Anterior cingulate cortex (tissue), 58 donors: ENCODE measurements at places on chromosomes 2 and 18.

DNA sequence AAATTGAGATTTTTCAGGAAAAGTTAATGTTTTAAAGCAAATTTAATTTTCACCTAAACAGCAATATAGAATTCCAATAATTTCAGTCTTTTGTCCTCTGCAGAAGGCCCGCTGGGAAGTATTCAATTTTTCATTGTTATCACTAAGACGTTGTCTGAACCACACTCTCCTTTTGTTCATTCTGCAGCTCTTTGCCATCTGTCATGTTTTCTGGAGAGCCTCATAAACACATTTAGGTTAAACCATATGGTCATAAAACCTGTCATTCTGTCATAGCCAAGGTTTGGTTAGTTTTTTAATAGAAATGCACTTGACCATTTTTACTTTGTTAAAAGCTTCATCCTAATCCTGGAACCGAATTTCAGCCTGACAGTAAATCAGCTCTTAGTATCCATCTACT lies 54.0 kb upstream of the PGAP1 start:
- DNase-seq = no peak

DNA sequence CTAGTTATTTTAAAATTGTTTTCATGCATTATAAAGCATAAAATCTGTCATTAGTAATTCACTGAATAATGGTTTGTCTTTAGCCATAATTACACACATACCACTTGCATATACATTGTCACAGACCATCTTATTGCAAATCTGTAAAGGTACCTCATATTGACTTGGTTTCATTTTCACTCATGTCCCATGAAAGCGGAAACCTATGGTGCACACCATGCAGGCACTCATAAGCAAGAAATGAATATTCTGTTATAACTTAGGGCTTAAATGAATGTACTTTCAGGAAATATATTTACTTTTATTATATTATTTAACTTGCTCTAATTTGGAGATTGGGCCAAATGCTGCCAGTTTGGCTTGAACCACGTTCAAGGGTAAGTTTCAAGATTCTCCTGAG lies 29.2 kb upstream of the STK17B start:
- DNase-seq = no peak

GRCh38 chr2:120470041-120470965 lies 124.4 kb downstream of the INHBB start:
- no peak for DNase-seq

DNA sequence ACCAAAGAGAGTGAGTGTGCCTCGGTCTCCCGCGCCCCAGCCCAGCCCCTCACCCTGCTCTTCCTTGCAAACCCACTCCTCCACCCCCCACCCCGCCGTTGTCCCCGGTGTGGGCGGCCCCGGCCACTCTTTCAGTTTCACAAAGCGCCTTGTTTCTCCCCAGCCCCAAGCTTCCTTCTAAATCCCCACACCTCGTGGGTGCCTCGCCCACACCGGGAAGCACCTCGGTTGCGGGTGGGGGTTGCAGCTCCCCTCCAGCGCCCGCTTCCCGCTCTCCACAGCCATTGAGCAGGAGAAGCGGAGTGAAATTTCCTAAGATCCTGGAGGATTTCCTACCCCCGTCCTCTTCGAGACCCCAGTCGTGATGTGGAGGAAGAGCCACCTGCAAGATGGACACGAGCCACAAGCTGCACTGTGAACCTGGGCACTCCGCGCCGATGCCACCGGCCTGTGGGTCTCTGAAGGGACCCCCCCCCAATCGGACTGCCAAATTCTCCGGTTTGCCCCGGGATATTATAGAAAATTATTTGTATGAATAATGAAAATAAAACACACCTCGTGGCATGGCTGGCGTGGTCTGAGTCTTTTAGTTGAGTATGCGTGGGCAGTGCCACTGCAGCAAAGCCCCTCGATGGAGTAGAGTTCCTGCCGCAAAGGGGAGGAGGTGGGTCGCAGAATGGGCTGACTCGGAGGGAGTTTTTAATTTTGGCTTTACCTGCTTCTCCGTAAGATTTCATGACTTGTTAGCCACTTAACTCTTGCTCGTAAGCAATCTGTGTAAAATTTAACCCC lies 848 bp downstream of the TMSB10 start:
- no peak for DNase-seq

DNA sequence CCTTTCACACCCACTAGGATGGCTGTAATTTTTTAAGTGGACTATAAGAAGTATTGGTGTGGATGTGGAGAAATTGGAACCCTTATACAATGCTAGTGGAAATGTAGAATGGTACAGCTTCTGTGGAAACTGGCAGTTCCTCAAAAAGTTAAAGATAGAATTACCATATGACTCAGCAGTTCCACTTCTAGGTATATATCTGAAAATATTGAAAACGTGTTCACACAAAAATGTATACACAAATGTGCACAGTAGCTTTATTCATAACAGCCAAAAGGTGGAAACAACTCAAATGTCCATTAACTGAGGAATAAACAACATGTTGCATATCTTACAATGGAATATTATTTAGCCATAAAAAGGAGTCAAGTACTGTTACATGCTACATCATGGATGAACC lies 17.7 kb downstream of the TANK start:
- no peak for DNase-seq

DNA sequence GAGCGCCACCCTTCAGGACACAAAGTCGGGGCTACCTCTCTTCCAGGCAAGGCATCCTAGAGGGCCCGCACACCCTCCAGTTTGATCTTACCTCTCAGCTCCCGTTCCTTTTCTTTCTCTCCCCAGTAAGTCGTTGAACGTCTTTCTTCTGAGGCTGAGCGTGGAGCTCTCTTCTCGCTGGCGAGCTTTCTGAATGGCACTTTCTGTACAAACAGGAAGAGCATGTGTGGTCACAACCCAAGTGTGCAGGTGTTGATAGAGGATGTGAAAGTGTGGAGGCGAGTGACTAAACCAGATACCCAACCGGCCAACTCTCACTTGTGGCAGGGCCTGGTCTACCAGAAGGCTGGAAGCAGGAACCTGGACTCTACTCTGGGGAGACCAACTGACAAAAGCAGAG lies at the start of gene AFF3:
Gene AFF3 (minus strand): TSS at position 198 of the 400 bp plus-strand sequence. CDS start 38,136 bp downstream, outside the sequence.
- DNase-seq = no peak

- no peak for DNase-seq
Observed at GRCh38 chr2:40179801-40180200, 272.1 kb downstream of the SLC8A1 start.

- DNase-seq = no peak
Observed at GRCh38 chr2:19846030-19846429, 55.8 kb downstream of the TTC32 start.

- DNase-seq = no peak
Observed at GRCh38 chr2:7707723-7708122, 790.5 kb downstream of the RNF144A start.

DNA sequence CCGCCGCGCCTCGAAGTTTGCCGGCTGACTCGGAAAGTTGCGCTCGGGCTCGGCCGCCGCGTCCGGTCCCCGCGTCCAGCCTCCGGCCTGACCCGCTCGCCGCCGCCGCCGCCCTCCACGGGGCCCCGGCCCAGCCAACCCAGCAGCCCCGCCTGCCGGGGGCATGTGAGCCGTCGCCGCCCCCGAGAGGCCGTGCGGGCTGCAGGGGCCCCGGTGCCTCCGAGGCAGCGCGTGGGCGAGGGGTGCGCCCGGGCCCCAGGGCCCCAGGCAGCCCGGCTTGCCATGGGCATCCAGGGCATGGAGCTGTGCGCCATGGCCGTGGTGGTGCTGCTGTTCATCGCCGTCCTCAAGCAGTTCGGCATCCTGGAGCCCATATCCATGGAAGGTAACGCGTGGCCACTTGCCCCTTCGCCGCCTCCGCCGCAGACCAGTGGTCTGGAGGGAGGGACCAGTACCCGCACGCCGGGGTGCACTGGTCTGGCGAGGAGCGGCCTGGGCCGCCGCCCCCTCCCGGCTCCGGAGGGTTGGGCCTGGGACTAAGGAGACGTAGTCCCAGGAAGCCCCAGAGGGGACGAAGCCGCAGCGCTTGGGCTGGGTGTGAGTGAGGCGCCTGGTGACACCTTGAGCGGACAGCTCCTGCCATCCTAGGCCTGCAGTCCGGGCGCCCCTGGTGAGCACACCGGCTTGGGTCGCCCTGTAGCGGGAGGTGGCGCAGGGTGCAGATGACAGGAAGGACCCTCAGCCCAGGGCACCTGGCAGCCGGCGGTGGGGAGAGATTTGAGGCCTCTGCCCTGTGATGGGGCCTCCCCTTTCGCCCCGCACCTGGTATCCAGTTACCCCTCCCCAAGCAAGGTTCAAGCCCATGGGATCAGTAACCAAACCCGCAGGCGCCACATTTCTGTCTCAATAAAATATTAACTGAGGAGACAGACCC lies 49.9 kb downstream of the KCNIP3 start:
- DNase-seq = no peak

- DNase-seq = no peak
Observed at GRCh38 chr2:96773922-96774321, 13.2 kb downstream of the CNNM4 start.

- no peak for DNase-seq
Observed at GRCh38 chr2:136306836-136307235, 188.9 kb upstream of the CXCR4 start.

- no peak for DNase-seq
Observed at GRCh38 chr2:24261441-24261840, 86.6 kb downstream of the FAM228A start.

DNA sequence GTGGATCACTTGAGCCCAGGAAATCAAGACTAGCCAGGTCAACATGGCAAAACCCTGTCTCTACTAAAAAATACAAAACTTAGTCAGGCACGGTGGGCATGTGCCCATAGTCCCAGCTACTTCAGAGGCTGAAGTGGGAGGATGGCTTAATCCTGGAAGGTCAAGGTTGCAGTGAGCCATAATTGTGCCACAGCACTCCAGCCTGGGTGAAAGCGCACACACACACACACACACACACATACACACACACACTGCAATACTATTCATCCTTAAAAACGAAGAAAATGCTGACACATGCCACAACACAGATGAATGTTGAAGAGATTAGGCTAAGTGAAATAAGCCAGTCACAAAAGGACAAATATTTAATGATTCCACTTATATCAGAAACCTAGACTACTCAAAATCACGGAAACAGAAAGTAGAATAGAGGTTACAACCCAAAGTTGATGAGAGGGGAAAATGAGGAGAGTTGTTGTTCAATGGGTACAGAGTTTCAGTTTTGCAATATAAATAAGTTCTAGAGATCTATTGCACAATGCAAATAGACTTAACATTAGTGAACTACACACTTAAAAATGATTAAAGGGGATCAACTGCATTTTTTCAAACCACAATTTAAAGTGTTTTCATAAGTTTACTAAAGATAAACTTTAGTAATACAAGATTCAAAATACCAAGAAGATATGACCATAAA lies 114.5 kb downstream of the USP34 start:
- DNase-seq = no peak

- DNase-seq = peak; percentile 42
Observed at GRCh38 chr2:75640621-75641121, 5.9 kb upstream of the MRPL19 start.
